CD14-positive monocyte (primary cell): ENCODE measurements at places on chromosomes 13 and 19.

DNA sequence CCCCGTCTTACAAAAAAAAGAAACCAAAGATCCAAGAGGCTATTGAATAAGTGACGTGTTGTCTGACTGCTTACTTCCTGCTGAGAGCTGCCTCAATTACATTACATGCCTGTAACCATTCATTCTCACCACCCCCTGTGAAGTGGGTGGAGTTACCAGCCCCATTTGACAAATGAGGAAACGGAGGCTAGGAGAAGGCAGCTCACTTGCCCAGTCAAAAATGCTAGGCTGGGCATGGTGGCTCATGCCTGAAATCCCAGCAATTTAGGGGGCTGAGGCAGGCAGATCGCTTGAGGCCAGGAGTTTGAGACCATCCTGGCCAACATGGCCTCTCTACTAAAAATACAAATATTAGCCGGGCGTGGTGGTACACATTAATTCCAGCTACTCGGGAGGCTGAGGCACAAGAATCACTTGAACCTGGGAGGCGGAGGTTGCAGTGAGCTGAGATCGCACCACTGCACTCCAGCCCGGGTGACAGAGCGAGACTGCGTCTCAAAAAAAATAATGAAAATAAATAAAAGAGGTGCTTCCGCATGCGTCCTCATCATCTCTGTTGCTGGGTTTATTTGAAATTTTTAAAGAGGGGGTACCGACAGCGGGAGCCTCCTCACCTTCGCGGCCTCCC is 499 bp downstream of the LSM7 start:
- peak overlapping the region; percentile 92 for H3K4me3 ChIP-seq
- no peaks in the 10 kb centered on the region for H3K27me3 ChIP-seq
- DNase-seq = peak; percentile 92
- peaks cover 31% of the 10 kb centered on the region for H3K36me3 ChIP-seq
- H3K4me1 ChIP-seq = peaks cover 29% of the 10 kb centered on the region

GRCh38 chr13:93889430-93889951 is 590.0 kb downstream of the DCT start:
- no peaks in the 10 kb centered on the region for H3K36me3 ChIP-seq
- H3K4me1 ChIP-seq = no peaks in the 10 kb centered on the region
- DNase-seq = no peak

GRCh38 chr19:47587295-47587694 is 14.3 kb upstream of the ZNF541 start:
- no peak for DNase-seq
- no peaks in the 10 kb centered on the region for H3K4me1 ChIP-seq
- H3K27ac ChIP-seq = no peak overlapping the region

DNA sequence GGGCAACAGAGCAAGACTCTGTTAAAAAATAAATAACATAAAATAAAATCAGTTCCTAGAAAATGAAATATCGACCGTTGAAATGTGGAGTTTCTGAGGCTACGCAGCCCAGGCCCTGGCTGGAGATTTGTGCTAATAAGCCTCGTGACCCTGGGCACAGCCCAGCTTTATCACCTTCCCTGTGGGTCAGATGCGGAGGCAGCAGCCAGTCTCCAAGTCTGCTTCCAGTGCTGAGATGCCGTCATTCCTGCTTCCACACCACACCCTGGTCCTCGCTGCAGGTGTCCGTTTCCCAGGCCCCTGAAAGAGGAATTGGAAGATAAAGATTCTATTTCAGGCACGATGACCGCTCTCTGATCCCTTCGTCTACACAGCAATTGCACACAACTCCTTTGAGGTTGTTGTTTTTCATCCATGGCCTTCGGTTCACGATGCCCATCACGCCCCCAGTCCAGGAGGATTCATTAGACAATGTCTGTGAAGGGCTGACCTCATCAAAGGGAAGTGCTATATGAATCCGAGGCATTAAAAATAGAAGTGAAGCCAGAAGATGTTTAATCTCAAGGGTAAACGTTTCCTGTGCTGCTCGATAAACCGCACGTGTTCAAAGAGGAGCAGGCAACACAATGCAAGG is 48.3 kb upstream of the ATP11A start:
- H3K4me3 ChIP-seq = no peak overlapping the region
- H3K27me3 ChIP-seq = peaks cover 5% of the 10 kb centered on the region
- H3K4me1 ChIP-seq = no peaks in the 10 kb centered on the region
- no peak overlapping the region for H3K27ac ChIP-seq
- no peaks in the 10 kb centered on the region for H3K36me3 ChIP-seq
- no peak for DNase-seq

DNA sequence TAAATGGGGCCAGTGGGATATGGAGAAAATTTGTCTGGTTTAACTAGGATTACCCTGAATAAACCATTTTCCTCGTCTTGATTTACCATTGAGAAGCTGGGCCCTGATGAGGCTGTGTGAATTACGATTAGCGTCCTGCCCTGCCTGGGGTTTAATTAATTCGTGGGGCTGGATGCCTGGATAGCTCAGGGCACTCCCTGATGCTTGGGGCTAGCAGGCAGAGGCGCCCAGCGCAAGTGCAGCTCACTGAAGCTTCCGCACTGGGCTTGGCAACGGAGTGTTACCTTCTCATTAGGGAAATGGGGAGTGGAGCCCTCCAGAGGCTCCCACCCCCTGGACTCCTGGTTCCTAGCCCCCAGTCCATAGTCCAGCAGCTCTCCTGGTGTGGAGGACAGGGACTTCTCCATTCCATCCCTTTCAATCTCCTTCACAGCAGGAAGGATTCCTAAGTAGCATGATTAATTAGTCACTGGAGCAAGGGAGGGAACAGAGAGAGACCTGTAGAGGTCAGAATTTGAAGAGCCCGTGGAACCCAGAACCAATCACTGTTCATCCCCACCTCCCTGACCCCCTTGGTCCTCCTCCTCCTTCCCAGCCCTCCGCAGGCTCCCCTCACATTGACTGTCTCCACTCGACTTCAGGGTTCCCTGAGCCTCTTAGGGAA is 107.2 kb downstream of the UQCRFS1 start:
- no peak overlapping the region for H3K4me3 ChIP-seq
- no peaks in the 10 kb centered on the region for H3K27me3 ChIP-seq
- no peaks in the 10 kb centered on the region for H3K36me3 ChIP-seq
- no peaks in the 10 kb centered on the region for H3K4me1 ChIP-seq
